ENCODE measurements at places on chromosomes 13 and 19.

DNA sequence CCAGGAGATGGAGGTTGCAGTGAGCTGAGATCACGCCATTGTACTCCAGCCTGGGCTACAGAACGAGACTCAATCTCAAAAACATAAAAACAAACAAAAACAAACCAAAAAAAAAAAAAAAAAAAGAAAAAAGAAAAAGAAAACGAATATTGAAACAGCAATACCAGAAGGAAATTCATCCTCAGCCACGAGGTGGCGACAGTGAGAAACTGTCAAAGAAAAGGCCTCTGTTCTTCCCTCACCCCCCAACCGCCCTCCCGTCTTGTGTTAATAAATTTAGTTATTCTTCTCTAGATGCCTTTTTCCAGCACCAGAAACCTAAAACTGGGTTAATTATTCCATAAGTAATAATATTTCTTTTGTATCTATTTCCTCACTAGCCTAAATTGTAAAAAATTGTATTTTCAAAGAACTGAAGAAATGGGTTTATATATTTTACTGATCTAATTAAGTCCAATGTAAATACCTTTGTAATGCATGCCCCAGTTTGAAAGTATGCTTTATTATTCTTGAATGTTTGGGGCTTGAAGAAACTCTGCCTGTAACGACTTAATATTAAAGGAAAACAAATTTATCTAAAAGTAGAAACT, 38.6 kb downstream of the LIG4 start:
- peak; percentile 57 for DNase-seq
- H3K27ac ChIP-seq, result no peak overlapping the region
- H3K4me3 ChIP-seq, result no peak overlapping the region
- H3K4me1 ChIP-seq, result no peaks in the 10 kb centered on the region
- H3K36me3 ChIP-seq, result no peaks in the 10 kb centered on the region

DNA sequence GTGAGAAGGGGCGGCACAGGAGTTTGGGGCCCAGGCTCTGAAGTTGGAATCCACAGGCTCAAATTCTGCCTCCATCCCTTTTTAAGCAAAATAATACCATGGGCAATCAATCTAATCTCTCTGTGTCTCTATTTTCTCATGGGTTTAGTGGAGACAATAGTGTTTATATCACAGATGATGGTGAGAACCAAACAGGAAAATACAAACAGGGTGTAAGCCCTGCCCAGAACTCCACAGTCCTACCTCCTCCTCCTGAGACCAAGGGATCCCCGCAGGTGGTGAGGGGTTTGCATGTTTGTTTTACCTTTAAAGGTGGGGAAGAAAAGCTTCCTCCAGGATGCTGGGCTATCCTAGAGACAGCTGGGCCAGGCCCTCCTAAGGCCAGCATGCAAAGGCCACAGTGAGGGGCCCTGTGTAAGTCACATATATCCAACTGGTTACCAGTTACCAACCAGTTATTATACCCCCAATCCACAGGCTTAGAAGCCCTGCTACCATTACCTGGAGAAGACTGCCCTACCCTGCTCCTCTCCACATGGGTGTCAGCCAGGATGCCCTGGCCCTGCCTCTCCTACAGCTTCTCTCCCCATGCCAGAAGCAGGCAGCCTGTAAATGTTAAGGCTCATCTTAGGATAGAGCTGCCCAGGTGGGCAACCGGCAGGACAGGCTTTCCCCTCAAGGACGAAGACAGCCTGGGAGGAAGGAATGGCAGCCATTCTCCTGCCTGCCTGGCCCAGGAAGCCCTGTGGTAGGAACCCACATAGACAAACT, 658.4 kb downstream of the UQCRFS1 start:
- no peaks in the 10 kb centered on the region for H3K36me3 ChIP-seq
- H3K27ac ChIP-seq, result no peak overlapping the region
- H3K4me3 ChIP-seq, result no peak overlapping the region
- DNase-seq, result no peak
- H3K4me1 ChIP-seq, result no peaks in the 10 kb centered on the region

DNA sequence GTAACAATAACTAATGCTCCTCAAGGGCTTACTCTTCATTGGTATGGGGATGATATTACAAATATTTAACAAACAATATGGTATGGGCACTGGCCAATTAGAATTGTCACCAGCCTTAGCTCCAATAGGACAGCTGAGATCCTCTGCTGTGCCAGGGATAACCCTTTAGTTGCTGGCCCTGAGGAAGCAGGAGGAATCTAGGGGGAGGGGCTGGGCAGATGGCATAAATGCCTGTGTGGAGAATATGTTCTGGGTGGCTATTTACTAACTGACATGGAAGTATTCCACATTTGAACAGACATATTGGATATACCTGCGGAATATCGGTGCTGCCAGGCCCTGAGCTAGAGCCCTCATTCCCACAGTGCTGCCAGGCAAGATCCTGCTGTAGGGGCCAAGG, 16.6 kb upstream of the LRCH1 start:
- H3K4me3 ChIP-seq, result no peak overlapping the region
- no peaks in the 10 kb centered on the region for H3K27me3 ChIP-seq
- H3K36me3 ChIP-seq, result no peaks in the 10 kb centered on the region
- H3K4me1 ChIP-seq, result no peaks in the 10 kb centered on the region
- no peak overlapping the region for H3K27ac ChIP-seq

GRCh38 chr19:658916-659839, 3.8 kb downstream of the RNF126 start:
- H3K36me3 ChIP-seq, result no peaks in the 10 kb centered on the region
- DNase-seq, result no peak
- no peaks in the 10 kb centered on the region for H3K27me3 ChIP-seq
- H3K4me1 ChIP-seq, result peaks cover 2% of the 10 kb centered on the region

- no peak overlapping the region for H3K4me3 ChIP-seq
- peak; percentile 64 for DNase-seq
- no peak overlapping the region for H3K27ac ChIP-seq
Observed at GRCh38 chr19:39246951-39247669, 1.5 kb downstream of the IFNL4 start.

- H3K27me3 ChIP-seq, result no peaks in the 10 kb centered on the region
- peaks cover 4% of the 10 kb centered on the region for H3K4me1 ChIP-seq
- no peaks in the 10 kb centered on the region for H3K36me3 ChIP-seq
- H3K27ac ChIP-seq, result peak within 1 kb of the TSS; percentile 85
- peak within 1 kb of the TSS; percentile 56 for H3K4me3 ChIP-seq
Observed at GRCh38 chr19:5340637-5341447, at the start of gene PTPRS. Gene PTPRS (minus strand): TSS chr19:5340812. CDS start chr19:5286140, 54,672 bp downstream.

- no peak for DNase-seq
- H3K27me3 ChIP-seq, result no peaks in the 10 kb centered on the region
- H3K4me3 ChIP-seq, result no peak overlapping the region
- no peaks in the 10 kb centered on the region for H3K4me1 ChIP-seq
Observed at GRCh38 chr13:19085876-19086275, 95.7 kb downstream of the TUBA3C start.

DNA sequence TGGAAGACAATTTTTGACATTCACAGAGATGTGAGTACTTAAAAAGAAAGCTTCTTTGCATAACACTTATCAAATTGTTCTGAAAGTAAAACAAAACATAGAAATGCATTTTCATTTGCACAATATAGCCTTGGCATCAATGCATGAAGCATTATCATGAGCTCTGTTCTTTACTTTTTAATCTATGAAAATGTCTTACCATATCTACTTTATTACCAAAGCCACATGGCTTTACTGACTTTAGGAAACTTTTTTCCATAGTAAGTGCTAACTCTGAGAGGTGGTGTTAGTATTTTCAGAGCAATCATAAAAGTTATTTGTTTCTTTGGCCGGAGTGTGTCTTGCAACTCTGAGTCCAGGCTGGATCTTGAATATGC, 10.5 kb downstream of the TNFRSF19 start:
- no peak for DNase-seq
- H3K4me3 ChIP-seq, result no peak overlapping the region
- no peaks in the 10 kb centered on the region for H3K4me1 ChIP-seq
- H3K36me3 ChIP-seq, result no peaks in the 10 kb centered on the region
- no peak overlapping the region for H3K27ac ChIP-seq
- H3K27me3 ChIP-seq, result peaks cover 7% of the 10 kb centered on the region

DNA sequence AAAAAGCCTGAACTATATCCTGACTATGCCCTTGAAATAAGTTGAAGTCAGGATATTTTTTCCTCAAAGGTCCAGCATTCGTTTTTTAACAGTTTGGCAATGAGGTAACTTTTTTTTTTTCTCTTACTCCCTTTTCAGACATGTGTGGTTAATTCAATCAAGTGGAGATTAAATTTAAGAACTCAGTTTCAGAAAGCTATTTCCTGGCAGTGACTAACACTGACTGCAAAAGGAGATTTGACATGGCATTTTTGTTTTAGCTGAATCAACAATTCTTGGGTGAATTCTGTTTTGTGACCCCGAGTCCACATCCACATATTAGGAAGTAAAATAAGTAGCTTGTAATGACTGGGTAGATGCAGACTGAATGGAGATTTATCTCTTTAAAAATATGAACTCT, 716.4 kb downstream of the PCDH9 start:
- H3K4me3 ChIP-seq, result no peak overlapping the region
- H3K27ac ChIP-seq, result no peak overlapping the region
- H3K4me1 ChIP-seq, result no peaks in the 10 kb centered on the region
- no peak for DNase-seq

DNA sequence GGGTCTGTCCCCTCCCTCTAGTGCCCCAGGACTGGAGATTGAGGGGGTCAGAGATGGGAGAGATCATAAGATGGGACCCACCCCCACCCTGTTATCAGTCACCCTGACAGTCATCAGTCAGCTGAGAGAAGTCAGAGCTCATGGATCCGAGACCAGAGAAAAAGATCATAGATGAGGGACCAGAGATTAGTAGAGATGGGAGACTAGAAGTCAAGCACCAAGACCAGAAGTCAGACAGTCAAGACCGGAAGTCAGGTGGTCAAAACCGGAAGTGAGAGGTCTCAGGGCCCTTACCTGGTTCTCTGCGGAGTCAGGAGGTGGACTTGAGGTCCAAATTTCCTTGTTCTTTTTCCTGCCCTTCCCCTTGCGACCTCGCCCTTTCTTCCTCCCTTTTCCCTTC, 7.0 kb downstream of the COL5A3 start:
- no peaks in the 10 kb centered on the region for H3K36me3 ChIP-seq
- H3K27ac ChIP-seq, result no peak overlapping the region
- H3K27me3 ChIP-seq, result no peaks in the 10 kb centered on the region

DNA sequence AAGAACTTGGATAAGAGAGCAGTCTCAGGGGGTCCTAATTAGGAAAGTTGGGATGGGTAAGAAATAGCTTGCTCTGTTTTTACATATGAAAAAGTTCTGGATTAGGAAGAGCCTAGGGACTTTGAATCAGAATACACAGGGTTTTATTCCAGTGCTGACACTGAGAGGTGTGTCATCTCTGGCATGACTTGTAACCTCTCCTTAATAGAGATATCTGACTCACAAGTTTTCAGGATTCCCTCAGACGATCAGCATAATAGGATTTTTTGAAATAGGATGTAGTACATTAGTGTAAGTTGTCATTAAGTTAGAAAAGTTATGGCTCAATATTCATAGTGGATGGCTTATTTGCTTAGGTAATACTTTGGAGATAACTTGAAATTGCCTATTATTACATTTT, 555.2 kb upstream of the MIR17HG start:
- H3K27ac ChIP-seq, result no peak overlapping the region
- no peak for DNase-seq
- no peaks in the 10 kb centered on the region for H3K27me3 ChIP-seq
- H3K36me3 ChIP-seq, result no peaks in the 10 kb centered on the region
- H3K4me3 ChIP-seq, result no peak overlapping the region
- no peaks in the 10 kb centered on the region for H3K4me1 ChIP-seq

DNA sequence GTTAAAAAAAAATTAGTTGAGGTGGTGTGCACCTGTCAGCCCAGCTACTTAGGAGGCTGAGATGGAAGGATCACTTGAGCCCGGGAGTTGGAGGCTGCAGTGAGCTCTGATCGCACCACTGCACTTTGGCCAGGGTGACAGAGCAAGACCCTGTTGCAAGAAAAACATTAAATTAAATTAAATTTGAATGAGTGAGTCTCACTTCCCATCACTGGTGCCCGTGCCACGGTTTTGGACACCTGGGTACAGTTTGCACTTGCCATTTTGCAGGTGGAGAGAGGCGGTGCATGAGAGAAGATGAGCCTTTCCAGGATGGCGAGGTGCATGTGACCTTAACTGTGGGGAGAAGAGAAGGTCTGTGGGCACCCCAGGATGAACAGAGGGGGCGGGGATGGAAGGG, 60.3 kb upstream of the ZNF536 start:
- no peaks in the 10 kb centered on the region for H3K27me3 ChIP-seq
- H3K36me3 ChIP-seq, result no peaks in the 10 kb centered on the region
- no peak for DNase-seq
- H3K4me3 ChIP-seq, result no peak overlapping the region

DNA sequence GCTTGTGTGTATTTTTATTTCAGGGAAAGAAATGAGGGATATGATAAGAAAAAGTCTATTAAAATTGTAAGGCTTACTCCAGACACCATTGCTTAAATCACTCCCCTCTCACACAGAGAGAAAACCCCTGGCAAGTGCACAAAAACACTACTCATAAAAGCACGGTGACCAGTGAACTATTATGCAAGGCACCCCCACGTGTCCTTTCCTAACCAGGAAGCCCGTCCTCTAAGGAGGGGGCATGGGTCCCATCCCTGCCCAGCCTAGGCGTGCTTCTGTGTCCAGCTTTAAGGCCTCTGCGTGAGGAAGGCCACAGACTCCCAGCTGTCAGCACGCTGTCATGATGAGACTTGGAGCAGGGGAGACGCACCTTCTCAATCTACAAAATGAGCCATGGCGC, 83.5 kb downstream of the SLC7A1 start:
- H3K27me3 ChIP-seq, result no peaks in the 10 kb centered on the region
- H3K27ac ChIP-seq, result no peak overlapping the region
- no peak for DNase-seq
- peaks cover 19% of the 10 kb centered on the region for H3K36me3 ChIP-seq
- no peak overlapping the region for H3K4me3 ChIP-seq
- H3K4me1 ChIP-seq, result no peaks in the 10 kb centered on the region

GRCh38 chr19:40281381-40282208, 3.5 kb downstream of the AKT2 start:
- H3K4me1 ChIP-seq, result peaks cover 8% of the 10 kb centered on the region
- H3K27me3 ChIP-seq, result no peaks in the 10 kb centered on the region
- DNase-seq, result no peak
- no peak overlapping the region for H3K27ac ChIP-seq
- peaks cover 2% of the 10 kb centered on the region for H3K36me3 ChIP-seq

- no peaks in the 10 kb centered on the region for H3K4me1 ChIP-seq
- no peak for DNase-seq
- H3K36me3 ChIP-seq, result peaks cover 2% of the 10 kb centered on the region
Observed at GRCh38 chr19:8397271-8397670, 7.1 kb downstream of the RAB11B start.

DNA sequence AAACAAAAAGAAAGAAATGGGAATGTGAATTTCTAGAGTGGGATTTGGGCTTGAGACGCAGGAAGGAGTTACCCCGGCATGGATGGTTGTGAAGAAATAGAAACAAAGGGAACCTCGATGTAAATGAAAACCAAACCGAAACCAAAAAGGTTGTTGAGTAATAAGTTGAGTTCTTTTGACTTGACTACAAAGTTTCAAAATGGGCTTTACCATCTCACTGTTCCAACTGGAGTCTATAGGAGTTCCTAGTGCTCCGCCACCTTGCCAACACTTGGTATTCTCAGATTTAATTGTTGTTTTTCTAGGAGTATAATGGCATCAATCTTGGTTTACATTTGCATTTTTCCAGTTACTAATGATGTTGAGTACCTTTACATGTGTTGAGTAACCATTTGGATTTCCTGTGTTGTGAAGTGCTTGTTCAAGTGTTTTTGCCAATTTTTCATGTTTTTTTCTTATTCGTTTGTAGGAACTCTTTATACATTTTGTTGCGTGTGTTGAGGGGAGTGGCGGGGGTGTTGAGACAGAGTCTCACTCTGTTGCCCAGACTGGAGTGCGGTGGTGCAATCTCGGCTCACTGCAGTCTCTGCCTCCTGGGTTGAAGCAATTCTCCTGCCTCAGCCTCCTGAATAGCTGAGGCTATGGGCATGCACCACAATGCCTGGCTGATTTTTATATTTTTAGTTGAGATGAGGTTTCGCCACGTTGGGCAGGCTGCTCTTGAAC, 9.2 kb downstream of the UBE2S start:
- no peak for DNase-seq
- peaks cover 4% of the 10 kb centered on the region for H3K36me3 ChIP-seq
- no peaks in the 10 kb centered on the region for H3K27me3 ChIP-seq
- H3K4me3 ChIP-seq, result no peak overlapping the region

All from mesendoderm (in vitro differentiated cells).